ENCODE measurements at places on chromosomes 1 and 21.
A peak's percentile ranks its signal among the peaks of the same experiment; 100 is the strongest.

DNA sequence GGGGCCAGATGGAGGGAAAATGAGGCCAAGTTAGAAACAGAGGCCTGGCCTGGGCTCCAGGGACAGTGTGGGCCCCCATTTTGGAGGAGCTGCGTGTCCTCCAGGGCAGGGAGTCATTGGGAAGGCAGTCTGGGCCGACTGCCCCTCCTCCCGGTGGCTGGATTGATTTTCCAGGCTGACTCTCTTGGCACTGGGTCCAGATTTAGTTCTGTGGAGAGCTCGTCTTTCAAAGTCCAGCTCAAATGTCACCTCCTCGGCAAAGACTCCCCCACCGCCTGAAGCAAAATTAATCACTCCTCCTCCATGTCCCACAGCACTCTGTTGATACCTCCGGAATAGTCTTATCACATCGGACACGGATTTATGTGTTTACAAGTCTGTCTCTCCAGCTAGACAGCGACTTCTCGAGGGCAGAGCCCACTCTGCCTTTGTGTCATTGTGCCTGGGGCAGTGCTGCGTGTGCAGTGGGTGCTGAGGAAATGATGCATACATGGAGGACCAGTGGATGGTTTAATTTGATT is 175.1 kb downstream of the CAMTA1 start:
- DNase-seq: no peak

DNA sequence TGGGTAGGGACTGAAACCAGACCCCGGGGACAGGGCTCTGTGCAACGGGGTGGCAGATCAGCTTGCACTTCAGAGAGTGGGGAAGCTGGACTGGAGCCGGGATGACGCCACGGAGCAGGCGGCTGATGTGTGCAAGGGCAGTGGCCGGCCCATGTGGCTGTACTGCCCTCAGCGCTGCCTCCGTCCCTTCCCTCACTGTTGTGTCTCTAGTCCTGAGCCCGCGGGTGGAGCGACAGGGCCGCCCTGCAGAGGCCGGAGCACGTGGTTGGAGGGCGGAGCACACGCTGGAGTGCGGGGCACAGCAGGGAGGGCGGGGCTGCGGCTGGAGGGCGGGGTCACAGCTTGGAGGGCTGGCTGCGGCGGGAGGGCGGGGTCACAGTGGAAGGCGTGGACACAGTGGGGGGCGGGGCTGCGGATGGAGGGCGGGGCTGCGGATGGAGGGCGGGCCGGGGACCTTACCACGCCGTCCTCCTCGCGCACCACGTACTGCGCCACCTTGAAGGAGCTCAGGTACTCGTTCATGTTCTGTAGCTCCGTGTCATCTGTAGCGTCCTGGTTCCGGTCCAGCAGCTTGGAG is 52.4 kb downstream of the CHD5 start:
- DNase-seq: peak; percentile 56

- DNase-seq: no peak
These were observed 347.8 kb downstream of the DUSP10 start for GRCh38 chr1:221394011-221394544.

DNA sequence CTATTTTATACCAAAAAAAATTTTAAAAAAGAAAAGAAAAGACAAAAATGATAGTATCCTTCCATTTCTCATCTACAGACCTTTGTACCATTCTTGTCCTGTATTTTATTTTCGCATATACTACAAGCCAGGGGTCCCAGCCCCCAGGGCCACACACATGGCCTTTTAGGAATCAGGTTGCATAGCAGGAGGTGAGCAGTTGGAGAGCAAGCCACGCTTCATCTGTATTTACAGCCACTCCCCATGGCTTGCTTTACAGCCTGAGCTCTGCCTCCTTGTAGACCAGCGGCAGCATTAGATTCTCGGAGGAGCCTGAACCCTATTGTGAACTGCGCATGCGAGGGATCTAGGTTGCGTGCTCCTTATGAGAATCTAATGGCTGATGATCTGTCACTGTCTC is 39.8 kb downstream of the RASSF5 start:
- no peak for DNase-seq

DNA sequence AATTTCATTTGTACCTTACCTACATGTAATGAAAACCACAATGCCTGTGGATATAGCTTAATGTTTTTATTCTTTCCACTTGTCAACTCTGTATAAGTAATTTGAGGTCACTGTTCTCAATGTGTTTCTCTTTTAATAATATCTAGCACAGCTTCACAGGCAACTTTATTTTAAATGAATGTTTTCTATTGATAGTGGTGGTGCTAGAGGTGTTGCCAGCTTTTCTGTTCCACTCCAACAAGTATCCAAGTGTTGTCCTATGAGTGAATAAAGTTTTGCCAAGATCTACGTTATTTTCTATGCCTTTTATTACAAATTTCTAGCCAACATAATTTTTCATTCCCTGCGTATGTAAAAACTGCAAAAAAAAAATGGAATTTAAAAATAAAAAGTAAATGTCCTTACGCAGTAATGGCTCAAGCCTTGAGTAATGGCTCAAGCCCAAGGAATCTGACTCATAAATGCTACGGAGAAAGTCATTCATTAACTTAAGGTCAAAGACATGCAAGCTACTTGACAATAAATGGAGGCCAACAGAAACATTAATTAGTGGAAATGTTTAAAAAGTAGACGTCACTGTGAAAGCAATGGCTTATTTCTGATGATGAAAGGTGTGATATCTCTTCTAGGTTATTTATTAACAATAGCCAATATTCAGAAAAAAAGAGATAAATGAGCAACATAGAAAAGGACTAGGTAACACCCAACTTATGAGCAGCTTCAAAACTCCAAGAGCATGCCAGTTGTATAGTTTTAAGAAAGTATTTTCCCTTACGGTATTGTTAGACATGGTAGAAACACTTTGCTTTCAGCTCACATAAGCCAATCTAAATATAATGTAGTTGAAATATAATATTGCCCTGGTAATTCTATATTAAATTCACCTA is 71.4 kb downstream of the SLC44A5 start:
- no peak for DNase-seq

GRCh38 chr1:214632091-214632490 is 29.1 kb downstream of the CENPF start:
- no peak for DNase-seq

- DNase-seq: no peak
These were observed 57.7 kb downstream of the ATG4C start for GRCh38 chr1:62841587-62842169.

GRCh38 chr1:242428399-242429190 is 95.9 kb downstream of the PLD5 start:
- no peak for DNase-seq

GRCh38 chr1:47536646-47537118 is 98.8 kb downstream of the FOXD2 start:
- DNase-seq: no peak
